ENCODE measurements at places on chromosomes 6 and 20. TPM values are rescaled to one million over a fixed set of nuclear protein-coding genes. Genes with fewer than 3 reads are reported as not detected.

LAMP5 gene
- total RNA-seq, result 0.17 TPM

HFE gene
- 24.9 TPM for total RNA-seq

ABHD16B gene
- 0.24 TPM for total RNA-seq

KCNK16 gene
- not detected for total RNA-seq

TMC2 gene
- total RNA-seq, result not detected

DAAM2 gene
- not detected for total RNA-seq

ACTR5 gene
- 12.9 TPM for total RNA-seq

BICRAL gene
- 19.2 TPM for total RNA-seq

SOBP gene
- total RNA-seq, result 1.6 TPM

PRDM1 gene
- total RNA-seq, result 0.40 TPM

PGK2 gene
- total RNA-seq, result not detected

HLA-A gene
- total RNA-seq, result 963 TPM

GRCh38 chr20:8777911-8778310 lies 291.0 kb upstream of the PLCB4 start:
- DNase-seq, result no peak

DNA sequence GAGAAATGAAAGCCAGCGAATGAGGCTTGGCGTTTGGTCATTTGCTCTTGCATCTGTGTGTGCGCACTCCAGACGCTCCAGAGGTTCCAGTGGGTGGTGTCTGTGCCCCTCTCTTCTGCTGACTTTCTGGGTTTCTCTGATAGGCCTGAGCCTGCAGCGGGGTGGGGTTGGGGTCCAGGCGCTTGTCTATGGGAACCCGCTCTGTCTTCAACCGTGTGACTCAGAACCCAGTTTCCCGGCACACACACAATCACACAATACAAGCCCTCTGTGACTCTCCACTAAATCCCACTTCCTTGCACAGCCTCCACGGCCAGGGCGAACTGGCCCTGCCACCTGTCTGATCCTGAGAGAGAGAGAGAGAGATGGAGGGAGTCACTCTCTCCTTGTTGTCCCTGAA lies 24.6 kb downstream of the RBM38 start:
- DNase-seq, result no peak

- DNase-seq, result no peak
Observed at GRCh38 chr6:82521861-82522260, 158.2 kb downstream of the TPBG start.

DNA sequence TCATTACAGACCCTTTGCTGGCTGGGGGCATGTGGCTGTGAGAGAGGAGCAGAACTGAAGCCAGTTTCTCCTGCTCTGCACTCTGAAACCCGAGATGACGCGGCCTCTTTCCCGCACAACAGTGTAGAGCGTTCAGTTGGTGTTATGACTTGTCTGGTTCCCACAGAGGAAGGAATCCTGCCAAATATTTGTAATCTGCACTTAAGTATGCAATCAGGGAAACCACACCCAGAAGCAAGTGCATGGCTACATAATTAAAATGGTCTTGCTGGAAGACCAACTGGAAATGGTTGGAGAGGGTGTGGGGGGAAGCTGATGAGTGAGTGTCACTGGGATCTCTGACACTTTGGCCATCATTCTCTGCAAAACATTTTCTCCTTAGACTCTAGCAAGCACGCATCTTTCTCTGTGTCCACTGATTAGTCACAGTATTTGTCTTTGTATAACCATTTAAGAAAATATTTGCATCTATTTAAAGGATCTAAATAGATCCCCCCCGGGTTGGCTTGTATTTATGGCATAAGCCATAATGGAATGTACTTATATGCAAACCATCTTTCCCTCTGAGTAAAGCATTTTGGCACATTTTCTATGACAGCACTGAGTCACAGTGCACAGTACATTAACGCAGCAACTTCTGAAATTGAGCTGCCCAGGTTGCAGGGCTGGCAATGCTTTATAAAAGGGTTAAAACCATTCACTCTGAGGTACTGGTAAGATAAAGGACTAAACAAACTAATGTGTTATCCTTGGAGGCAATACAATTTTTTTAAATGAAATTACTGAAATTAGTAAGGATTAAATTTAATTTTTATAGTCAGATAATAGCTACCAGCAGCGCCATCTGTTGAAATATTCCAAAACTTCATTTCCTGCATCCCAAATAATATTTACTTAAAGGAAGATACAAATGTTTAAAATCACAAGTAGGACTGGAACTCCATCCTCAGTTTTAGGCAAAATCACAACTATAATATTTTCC lies 76.7 kb downstream of the FOXC1 start:
- peak; percentile 42 for DNase-seq

DNA sequence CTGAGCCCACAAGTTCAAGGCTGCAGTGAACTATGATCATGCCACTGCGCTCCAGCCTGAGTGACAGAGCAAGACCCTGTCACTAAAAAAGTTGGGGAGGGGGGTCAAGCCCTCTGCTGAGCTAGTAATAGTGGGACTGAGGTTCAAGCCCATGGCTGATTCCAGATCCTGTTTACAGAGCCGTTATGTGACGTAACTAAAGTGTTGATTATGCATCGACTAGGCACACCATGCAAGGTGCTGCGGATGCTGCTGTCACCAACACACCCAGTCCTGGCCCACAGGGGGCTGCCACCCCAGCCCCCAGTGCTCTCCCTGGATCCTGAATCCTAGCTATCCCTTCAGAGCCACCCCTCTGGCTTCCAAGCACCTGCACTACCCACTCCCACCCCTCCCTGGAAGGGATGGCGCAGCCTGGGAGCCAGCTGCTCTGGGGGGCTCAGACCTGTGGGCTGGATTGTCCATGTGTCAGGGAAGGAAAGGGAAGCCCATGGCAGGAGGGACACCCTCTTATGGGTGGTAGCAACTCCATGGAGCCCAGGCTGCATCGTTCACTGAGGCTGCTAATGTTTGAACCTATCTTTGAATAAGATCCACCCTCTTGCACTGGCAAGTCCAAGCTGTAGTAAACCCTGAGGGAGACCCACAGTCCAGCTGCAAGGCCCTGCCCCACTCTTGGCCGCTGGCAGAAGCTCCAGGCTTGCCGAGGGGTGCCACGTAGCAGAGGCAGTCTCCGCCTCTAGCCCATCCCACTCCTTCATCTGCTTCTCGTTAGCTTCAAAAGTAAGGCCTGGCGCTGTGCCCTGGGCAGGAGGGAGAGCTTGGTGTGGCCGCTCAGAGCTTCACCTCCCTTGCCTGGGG lies 95.0 kb downstream of the SNX5 start:
- DNase-seq, result peak; percentile 21

DNA sequence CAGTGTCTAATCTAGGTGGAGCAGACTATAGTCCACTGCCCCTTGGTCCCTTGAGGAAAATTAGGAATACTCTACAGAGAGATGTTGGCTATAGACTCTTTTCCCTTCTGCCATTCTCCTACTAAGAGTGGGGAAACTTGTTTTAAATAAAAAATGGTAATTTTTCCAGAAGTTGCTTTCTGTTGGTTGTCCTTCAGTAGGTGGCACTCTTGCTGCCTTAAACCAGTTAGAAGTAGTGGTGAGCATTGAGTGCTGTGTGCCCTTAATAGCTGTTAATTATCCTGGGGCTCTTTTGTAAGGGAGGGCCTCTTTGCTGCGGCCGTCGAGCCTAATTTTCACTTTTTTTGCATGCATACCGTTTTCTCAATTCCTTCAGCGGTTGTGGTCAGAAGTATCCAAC lies 2.8 kb downstream of the CMTR1 start:
- no peak for DNase-seq

DNA sequence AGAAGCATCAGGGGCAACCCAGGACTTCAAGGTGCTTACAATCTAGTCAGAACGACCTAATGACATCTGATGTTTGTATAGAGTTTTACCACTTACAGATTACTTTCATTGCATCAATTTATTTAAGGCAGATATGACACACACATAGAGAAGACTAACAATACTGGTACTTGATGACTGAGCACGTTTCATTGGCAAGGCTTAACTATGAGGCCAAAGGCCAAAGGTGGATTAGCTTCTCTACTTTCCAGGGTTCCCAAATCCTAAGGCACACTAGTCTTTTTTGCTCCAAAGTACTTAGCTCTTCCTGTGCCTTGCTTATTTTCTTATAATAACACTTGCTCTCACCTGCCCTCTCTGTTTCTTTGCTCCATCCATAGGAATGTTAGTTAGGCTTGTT lies 406.2 kb downstream of the ZFAND3 start:
- no peak for DNase-seq

GRCh38 chr6:95629551-95629950 lies 52.2 kb downstream of the MANEA start:
- no peak for DNase-seq

DNA sequence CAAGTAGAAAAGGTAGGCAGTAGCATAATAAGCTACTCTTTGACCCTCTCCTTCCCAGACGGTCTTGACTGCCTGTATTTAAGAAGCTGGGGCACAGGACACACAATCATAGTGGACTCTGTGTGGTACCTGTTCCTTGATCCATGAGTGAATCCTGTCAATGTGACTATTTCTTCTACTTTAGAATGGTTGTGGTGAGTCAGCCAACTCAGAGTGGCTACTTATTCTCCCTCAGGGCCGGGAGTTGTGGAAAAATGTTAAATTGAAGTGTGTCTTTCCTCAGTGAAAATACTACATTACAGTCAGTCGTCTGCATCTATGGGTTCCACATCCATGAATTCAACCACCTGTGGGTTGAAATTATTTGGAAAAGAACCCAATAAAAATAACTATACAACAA lies 30.8 kb upstream of the PREP start:
- DNase-seq, result no peak

GRCh38 chr6:140062043-140063020 lies 687.9 kb upstream of the CITED2 start:
- DNase-seq, result no peak

DNA sequence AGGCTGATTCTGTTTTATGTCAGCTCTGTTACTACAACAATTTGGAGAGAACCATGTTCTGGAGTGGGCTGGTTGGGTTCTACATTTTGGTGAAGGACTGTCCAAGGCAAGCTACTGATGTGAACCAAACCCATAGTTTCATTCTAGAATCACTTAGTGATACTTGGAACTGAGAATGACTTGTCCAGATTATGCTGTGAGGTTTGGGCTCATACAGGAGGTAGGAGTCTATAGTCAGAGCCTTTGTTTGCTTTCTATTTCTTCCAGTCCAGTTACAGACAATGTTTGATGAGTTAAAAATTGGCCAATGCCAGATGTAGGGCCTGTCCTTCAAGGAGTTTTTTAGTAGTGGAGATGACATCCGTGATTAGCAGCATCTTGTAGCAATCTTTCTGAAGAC lies 97.9 kb downstream of the LRRC1 start:
- no peak for DNase-seq

DNA sequence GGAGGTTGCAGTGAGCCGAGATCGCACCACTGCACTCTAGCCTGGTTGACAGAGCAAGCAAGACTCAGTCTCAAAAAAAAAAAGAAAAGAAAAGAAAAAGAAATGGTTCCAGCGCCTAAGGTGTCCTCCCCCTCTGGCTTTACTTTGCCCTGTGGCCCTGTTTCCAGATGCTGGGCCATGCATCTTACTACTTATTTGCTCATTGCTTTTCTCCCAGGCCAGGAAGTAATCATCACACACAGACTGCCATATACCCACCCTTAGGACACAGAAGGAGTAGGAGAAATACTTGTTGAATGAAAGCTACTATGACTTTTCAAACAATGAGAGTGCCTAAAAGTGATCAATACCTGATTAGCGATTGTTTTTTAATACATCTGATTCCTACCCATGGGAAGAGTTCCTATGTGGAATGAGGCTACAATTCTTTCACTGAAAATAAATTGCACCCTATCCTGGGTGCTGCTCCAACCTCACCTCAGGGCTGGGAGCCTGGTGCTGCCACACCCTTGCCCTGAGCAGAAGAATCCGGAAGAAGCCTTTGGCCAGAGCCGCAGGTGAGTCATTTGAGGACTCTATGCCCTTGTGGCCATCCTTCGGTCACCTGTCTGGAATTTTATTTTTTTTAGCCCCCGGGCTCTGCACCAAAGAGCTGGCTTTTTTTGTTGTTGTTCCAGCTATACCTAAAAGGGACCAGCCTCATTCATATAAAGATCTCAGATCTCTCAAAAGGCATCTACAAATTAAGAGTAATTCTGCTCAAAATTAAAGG lies 22.7 kb upstream of the TFAP2C start:
- DNase-seq, result peak; percentile 81

DNA sequence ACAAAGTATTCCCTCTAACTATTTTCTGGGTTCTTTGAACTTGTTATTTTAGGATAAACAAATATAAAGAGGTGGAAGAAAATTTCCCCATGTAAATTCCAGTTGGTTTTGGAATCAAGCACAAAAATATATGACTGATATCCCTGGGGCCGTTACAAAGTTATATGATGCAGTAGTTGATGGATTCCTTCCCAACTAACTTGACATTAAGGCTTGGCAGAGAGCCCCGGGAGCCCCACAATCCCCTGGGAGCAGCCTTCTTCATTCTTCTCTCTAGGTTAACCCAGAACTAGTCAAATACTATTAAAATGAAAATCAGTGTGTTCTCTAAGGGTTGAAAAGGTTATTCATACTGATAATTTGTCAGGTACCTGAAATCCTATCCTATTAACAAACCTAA lies 508.9 kb upstream of the SOX4 start:
- DNase-seq, result no peak

- DNase-seq, result no peak
Observed at GRCh38 chr20:58374906-58375758, 13.9 kb upstream of the VAPB start.

- no peak for DNase-seq
Observed at GRCh38 chr6:29947077-29947980, 5.0 kb downstream of the HLA-A start.

DNA sequence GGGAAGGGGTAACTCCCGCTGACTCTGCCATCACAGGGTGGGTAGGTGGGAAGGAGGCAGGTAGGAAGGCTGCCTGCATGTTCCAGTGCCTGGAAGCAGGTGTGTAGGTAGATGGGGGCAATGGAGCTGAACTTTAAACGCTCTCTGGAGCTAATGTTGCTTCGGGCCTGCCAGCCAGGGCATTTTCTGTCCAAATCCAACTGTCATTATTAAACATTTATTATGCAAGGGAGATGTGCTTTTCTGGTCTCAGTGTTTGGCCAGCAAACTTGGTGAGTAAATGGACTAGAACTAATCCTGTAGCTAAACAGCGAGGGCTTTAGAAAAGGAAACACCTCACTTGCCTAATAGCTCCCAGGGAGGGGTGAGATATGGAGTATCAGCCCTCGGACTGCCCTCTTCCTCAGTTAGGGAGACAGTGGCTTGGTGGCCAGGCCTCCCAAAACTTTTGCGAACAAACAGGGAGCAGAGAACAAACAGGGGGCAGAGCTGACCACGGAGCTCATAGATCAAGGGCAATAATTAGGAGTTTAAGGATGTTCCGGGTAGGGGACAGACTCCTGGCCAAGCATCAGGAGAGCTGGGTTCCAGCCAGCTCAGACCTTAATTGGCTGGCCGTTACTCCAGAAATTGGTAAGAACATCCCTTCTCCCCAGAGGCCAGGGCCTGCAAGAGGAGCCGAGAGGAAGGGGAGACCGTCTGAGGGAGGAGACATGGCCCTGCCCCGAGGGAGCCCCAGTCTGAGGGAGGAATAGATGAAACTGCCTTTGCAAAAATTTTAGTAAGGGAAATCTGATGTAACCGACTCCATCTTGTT lies 131.1 kb downstream of the VEGFA start:
- DNase-seq, result no peak

GRCh38 chr6:156694679-156695078 lies 82.5 kb upstream of the ARID1B start:
- DNase-seq, result no peak
